Frontal cortex (tissue), 4 donors: ENCODE measurements at places on chromosomes 2 and 18.

GRCh38 chr2:237312021-237312755, 101.8 kb downstream of the COL6A3 start:
- no peak for DNase-seq

DNA sequence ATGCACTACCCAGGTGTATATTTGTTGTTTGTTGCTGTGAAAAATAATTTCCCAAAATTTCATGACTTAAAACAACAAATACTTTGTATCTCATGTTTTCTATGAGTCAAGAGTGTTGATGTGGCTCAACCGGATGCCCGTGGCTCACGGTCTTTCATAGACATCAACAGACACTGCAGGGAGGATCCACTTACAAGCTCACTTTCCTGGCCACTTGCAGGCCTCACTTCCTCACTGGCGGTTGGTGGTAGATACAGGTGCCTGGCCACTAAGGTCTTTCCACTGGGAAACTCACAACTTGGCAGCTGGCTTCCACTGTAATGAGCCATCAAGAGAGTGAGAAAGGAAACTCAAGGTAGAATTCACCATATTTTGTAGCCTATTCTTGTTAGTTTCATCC, 662.9 kb downstream of the IRS1 start:
- DNase-seq = no peak

DNA sequence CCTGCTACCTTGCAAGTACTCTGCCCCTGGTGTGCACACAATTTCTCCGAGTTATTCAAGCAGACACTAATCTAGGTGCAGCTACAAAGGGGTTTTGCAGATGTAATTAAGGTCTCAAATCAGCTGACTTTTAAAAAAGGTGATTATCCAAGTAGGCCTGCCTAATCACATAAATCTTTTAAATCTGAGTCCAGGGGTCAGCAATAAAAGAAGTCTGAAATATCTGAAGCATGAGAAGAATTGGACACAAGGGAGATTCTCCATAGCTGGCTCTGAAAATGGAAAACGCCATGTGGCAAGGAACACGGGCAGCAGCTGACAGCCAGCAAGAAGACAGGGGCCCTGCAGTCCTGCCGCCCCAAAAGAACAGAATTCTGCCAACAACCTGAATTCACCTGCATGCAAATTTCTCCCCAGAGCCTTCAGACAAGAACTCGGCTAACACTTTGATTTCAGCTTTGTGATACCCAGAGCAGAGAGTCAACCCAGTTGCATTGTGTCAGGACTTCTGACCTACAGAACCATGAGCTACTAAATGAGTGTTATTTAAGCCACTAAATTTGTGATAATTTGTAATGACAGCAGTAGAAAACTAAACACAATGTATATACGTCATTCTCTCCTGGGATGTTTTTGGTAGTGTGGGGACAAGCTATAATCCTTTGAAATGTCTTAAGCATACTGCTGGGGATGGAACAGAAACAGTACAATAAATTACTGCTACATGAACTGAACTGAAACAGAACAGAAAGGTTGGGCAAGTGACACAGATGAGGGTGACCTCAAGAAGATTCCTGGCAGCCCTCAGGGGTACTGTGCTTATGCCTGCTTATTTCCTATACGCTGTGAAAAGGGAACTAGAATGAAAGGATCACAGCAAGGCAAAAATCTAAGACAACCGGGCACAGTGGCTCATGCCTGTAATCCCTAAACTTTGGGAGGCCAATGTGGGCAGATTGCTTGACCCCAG, 3.2 kb downstream of the INO80C start:
- no peak for DNase-seq

- DNase-seq = no peak
Measured at GRCh38 chr2:241802421-241803318, 6.3 kb upstream of the NEU4 start.

DNA sequence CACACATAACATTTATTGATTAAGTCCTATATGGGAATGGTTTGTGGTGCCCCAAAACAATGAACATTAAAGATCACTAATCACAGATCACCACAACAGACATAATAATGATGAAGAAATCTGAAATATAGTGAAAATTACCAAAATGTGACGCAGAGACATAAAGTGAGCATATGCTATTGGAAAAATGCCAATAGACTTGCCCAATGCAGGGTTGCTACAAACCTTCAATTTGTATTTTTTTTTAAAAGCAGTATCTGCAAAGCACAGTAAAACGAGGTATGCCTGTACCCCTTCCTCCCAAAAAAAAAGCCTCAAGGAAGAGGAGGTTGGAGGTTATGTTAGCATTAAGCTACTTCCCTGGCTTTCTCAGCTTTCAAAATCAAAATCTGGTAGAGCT, 131.1 kb downstream of the RBMS1 start:
- no peak for DNase-seq

DNA sequence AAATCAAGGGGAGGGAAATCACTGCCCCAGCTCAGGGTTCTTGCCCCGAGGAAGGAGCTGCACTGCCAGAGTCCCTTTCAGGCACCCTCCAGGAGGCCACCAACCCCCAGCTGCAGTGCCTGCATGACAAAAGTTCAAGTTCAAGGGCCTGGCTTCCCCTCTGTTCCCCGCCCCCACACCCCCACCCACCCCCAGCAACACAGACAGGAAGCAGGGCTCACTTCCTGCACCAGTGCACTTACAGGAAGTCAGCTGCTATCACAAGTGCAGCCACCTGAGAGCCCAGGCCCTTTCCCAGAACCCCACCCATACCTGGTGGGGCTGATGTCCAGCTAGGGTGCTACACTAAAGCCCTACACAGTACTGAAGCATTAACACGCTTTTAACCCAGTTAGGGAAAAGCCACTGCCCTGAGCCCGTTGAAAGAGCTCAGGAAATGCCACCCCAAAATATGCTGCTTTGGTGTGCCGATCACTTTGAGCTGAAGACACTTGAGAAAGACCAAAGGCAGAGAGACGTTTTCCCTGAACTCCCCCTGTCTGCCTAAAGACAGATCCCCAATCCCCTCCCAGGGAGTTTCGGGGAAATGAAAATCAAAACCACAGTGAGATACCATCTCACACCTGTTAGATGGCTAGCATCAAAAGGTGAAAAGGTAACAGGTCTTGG, 109.9 kb upstream of the CAB39 start:
- DNase-seq = no peak

GRCh38 chr18:62279561-62279960, 45.5 kb upstream of the TNFRSF11A start:
- no peak for DNase-seq
